ENCODE measurements at places on chromosomes 6 and 20.
A peak's percentile ranks its signal among the peaks of the same experiment; 100 is the strongest.

DNA sequence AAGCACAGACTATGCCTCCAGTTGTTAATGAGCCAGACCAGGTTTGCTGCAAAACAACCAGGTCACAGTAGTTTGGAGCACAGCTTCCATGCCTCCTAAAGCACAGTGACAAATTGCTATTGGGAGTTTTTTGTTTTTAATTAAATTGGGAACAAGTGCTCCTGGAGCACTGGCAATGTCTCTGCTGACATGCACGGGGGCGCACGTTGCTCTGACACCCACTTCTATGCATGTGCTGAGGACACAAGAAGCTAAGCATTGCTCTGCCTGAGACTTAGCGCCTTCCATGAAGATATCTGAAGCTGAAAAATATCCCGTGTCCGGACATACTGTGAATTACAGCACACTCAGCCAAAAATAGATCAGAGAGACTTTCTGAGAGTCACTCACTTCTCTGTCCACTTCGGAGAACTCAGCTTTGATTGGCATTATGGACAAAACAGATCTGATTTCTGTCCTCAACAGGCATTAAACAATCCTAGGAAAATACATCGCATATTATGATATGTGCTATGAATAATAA lies 18.6 kb upstream of the GGTLC1 start:
- DNase-seq: no peak

DNA sequence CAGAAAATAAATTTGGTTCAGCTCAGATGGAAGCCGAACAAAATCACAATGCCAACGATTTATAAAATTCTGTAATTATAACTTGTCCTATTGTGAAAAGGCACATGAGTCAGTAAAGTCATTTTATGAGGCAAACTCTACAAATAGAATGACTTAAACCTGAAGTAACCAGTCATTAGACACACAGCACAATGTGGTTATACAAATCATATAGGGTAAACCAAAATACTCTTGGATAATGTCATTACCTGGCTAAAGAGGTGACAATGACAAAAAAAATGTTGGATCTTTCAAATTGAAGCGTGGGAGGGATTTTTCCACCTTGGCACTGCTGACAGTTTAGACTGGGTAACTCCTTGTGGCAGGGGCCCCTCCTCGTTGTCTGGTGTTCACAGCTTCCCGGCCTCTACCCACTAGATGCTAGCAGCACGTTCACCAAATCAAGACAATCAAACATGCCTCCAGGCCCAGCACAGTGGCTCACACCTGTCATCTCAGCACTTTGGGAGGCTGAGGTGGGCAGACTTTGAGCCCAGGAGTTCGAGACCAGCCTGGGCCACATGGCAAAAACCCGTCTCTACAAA lies 5.0 kb downstream of the ANKRD60 start:
- no peak for DNase-seq

GRCh38 chr6:90062667-90063066 lies 168.4 kb downstream of the GJA10 start:
- DNase-seq: no peak

DNA sequence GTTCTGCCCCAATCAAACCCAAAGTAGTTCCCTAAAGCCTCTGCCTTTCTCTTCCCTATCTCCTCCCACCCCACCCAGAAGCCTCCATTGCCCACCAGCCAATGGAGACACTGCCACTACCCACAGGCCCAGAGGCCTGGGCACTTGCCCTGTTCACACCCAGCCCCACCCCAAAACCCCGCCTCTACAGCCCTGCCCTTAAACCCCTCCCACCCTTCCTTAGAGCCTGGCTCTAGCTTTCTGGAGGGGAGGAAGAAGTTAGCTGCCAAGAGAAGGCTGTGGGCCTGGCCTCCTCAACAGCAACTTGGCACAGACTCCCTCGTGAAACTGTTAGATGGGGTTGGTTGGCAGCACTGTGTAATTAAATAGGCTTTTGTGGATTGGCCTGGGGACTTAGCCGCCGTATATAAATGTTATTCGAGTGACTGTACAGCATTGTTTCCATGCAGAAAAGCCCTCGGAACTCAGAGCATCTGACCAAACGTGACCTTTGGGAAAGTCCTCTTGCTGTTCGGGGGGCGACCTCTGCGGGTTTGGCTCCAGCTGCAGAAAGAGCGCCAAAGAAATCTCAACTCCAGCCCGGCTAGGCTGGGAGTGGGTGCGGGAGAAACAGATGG lies 31.4 kb downstream of the COL11A2 start:
- DNase-seq: peak; percentile 61

- DNase-seq: no peak
Measured at GRCh38 chr6:34630040-34630439, 66.5 kb downstream of the ILRUN start.

GRCh38 chr6:16505711-16506357 lies 255.4 kb downstream of the ATXN1 start:
- DNase-seq: peak; percentile 61

DNA sequence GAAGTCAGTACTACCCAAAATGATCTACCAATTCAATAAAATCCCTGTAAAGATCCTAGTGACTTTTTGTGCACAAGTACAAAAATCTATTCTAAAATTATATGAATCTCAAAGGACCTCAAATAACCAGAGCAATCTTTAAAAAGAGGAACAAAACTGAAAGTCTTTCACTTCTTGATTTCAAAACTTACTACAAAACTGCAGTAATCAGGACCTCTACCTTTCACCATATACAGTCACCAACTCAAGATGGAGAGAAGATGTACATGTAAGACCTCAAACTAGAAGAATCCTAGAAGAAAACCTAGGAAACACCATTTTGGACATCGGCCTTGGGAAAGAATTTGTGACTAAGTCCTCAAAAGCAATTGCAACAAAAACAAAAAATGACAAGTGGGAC lies 109.5 kb upstream of the CD93 start:
- peak; percentile 68 for DNase-seq

DNA sequence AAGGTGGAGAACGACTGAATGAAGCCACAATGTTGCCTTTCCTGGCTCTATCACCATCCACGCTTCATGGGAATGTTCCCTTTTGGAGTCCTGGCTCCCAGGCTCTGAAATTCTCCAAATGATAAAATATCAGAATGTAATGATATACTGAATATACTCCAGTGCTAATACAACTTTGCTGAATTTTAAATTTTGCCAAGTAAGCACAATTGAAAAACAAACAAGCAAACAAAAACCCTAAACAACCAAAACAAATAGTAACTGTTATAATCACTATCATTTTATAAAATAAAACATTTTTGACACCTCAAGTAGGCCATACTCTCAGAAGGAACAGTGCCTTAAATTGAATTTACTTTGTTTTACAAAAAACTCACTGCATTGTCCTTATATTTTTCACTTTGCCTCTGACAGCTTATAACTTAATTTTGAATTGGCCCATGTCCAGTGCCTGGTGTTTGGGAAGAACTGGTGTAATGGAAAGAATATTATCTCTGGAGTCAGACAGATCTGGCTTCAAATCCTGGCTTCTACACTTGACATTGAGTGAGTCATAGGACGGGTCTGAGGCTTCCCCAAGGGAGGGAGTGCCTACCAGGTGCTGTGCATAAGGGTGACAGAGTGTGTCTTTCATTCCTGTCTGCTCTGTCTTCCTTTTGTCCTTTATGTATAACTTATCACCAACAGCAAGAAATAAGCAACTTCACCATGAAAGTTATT lies 698.3 kb downstream of the EPM2A start:
- DNase-seq: no peak

GRCh38 chr6:88246654-88247053 lies 80.5 kb upstream of the CNR1 start:
- no peak for DNase-seq

DNA sequence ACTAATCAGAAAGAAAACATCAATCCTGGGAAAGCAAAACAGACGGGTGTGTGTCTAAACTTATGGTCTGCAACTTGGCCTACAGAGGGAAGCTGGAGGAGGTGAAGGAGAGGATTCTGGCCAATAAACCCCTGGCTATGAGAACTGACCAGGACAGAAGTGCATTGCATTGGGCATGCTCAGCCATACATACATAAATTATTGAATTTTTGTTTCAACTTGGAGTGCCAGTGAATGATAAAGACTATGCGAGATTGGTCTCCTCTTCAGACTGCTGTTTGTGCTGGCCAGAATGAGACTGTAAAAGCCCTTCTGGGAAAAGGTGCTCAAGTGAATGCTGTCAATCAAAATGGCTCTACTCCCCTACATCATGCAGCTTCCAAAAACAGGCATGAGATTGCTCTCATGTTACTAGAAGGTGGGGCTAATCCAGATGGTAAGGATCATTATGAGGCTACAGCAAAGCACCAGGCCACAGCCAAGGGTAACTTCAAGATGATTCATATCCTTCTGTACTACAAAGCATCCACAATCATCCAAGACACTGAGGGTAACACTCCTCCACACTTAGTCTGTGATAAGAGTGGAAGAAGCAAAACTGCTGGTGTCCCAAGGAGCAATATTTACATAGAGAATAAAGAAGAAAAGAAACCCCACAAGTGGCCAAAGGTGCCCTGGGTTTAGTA lies 17.4 kb downstream of the ADNP start:
- DNase-seq: no peak

DNA sequence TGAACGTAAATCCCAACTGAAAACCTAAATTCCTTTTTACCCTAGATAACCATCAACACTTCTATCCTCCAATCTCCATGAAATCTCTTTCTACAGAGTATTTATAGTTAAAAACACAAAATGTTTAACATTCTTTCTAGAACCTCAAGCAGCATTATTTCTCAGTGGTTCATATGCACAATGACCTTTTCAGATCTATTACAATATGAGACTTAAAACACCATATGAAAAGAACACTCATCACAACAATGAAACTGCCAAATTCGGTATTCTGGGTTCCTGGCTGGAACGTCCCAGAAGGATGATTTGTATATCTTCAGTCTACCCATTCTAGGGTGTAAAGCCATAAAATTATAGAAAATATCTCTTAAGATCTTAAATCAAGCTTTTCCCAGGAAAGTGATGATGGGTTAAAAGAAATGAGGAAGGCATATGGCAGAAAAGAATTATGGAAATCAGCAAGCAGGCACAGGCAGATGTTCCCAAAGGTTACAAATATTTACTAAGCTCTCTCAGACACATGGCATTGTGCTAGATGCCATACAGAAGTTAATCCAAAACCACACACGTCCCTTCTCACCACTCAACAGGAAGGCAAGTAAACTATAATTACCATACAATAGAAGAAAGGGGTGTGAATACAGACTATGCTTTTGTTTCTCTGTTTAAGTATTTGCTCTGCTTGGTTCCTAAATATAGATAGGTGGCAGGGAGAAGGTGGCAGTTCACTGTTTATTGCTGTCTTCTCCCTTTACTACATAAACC lies 118.0 kb downstream of the CHD6 start:
- no peak for DNase-seq

DNA sequence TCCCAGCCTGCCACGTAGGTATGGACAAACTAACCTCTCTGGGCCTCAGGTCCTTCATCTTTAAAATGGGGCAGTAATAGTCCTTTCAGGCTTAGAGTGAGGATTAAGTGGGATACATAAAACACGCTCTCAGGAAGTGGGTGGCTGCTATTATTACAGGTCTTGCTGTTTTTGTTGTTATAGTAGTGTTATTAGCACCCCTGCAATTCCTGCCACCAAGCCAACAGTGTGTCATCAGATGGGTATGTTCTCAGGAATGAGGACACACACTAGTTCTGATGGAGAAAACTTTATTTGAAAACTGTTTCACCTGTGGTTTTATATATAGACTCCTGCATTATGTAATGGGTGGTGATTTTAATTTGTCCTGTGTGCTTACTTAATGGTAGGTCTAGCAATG lies 131.7 kb downstream of the LRRC1 start:
- DNase-seq: no peak

GRCh38 chr6:17907406-17908229 lies 79.8 kb downstream of the KIF13A start:
- DNase-seq: peak; percentile 98

DNA sequence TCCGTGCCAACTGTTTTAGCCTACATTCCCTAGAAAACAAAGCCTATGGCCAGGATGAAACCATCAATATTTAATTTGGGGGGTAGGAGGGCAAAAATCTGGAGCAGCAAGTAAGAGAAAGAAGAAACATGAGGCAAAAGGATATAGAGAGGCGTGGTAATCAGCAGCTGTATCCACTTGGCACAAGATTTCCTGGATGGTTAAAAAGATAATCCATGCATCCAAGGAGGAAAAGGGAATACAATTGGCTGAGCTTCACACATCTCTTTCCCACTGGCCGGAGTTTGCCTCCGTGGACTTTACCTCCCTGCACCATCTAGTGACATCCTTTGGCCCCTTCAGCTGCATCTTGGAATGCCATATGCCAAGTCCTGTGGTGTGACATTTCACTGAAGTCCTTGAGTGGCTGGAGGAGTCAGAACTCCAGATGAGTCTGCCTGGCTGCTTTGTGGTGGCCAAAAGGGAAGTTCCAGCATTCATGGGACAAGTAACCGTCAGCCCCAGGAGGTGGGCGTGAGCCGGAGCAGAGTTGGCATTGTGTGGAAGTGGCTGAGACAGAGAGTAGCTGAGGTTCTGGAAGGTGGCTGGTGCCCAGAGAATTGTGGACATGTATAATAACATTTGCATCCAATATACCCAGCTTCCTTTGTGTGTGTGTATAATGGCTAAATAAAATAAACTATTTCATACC lies 13.7 kb upstream of the TMX4 start:
- DNase-seq: peak; percentile 70

GRCh38 chr20:16111172-16111832 lies 461.9 kb downstream of the KIF16B start:
- DNase-seq: no peak

DNA sequence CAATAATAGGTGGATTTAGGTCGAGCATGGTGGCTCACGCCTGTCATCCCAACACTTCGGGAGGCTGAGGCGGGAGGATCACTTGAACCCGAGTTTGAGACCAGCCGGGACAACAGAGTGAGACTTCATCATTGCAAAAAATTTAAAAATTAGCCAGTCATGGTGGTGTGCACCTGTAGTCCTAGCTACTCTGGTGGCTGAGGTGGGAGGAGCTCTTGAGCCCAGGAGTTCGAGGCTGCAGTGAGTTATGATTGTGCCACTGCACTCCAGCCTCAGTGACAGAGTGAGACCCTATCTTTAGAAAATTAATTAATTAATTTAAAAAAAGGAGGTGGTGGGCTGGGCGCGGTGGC lies 13.4 kb upstream of the C20orf203 start:
- DNase-seq: no peak

DNA sequence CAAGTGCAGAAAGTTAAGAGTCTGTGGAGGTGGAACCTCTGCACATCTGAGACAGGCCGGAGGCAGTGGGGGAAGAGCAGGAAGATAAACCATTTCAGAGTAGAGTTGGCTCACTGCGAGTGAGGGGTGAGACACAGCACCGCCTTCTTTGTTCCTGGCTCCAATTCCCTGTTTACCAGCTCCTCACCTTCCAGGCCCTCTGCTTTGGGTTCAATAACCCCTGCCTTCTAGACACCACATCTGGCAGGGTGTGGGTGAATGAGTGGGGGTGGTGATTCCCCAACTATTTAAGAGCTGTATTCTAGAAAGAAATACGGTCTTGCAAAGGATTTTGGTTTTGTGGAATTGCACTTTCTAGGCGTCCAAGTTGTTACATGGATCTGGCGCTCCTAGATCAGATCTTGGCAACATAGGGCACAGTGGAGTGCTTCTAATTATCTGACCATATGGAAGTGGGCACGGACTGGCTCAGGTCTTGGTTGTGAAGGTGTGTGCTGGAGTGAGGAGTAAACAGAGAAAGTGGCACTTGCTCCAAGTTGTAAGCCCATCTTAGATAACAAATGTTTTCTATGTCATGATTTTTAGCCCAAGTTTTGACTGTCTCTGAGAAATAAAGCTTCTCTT lies 141.6 kb upstream of the NRN1 start:
- no peak for DNase-seq

All from inflammatory macrophage treated with lipopolysaccharide for 1 hour (primary cell).